ENCODE measurements at places on chromosomes 11 and 22.

- H3K27ac ChIP-seq = no peak overlapping the region
- peaks cover 40% of the 10 kb centered on the region for H3K36me3 ChIP-seq
- H3K4me1 ChIP-seq = peaks cover 11% of the 10 kb centered on the region
Observed at GRCh38 chr11:971092-971690, 45.5 kb downstream of the AP2A2 start.

GRCh38 chr11:132777067-132777975 is 755.0 kb downstream of the OPCML start:
- H3K4me1 ChIP-seq = no peaks in the 10 kb centered on the region
- no peak for DNase-seq
- no peak overlapping the region for H3K4me3 ChIP-seq
- no peak overlapping the region for H3K27ac ChIP-seq
- H3K27me3 ChIP-seq = no peaks in the 10 kb centered on the region

GRCh38 chr11:57150454-57150917 is 31.3 kb upstream of the LRRC55 start:
- no peak for DNase-seq
- H3K27ac ChIP-seq = no peak overlapping the region
- H3K4me1 ChIP-seq = no peaks in the 10 kb centered on the region
- no peaks in the 10 kb centered on the region for H3K36me3 ChIP-seq
- peaks cover 5% of the 10 kb centered on the region for H3K27me3 ChIP-seq

- H3K27ac ChIP-seq = no peak overlapping the region
- DNase-seq = no peak
- no peaks in the 10 kb centered on the region for H3K4me1 ChIP-seq
- no peaks in the 10 kb centered on the region for H3K36me3 ChIP-seq
Observed at GRCh38 chr11:68973219-68973618, 7.6 kb downstream of the MRGPRD start.

DNA sequence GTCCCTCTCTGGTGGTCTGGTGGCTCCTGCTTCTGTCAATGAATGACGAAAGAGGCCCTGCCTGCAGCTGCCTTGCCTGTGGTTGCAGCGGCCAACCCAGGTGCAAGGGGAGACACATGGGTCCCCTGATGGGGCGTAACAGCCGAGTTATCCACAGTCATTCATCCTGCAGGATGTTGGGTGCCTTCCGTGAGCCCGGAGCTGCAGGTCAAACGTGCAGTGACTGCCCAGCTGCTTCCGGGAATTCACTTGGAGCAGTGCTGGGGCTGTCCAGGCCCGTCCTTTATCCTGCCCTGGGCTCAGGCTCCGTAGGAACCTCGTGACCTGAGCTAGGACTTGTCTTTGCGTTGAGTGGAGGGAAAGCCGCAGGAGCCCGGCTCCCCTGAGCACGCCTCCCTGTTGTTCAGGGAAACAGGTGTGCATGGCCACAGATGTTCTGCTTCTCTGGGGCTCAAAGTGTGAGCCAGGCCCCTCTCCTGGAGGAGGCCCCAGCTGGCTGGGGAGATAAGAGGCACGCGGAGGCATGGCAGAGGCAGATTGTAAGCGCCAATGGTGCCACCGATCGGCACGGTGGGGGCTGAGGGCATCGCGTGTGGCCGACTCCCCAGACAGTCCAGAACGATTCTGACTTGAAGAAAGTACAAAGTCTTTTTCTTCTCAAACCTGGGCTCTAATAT is 635.4 kb downstream of the BRD1 start:
- H3K36me3 ChIP-seq = no peaks in the 10 kb centered on the region
- DNase-seq = no peak
- peaks cover 33% of the 10 kb centered on the region for H3K27me3 ChIP-seq
- no peak overlapping the region for H3K27ac ChIP-seq

- no peaks in the 10 kb centered on the region for H3K36me3 ChIP-seq
- no peaks in the 10 kb centered on the region for H3K4me1 ChIP-seq
- DNase-seq = no peak
- H3K4me3 ChIP-seq = no peak overlapping the region
- H3K27me3 ChIP-seq = peaks cover 74% of the 10 kb centered on the region
Observed at GRCh38 chr11:3201677-3202181, 16.9 kb downstream of the MRGPRG start.

- no peaks in the 10 kb centered on the region for H3K4me1 ChIP-seq
- DNase-seq = no peak
- no peaks in the 10 kb centered on the region for H3K27me3 ChIP-seq
- H3K36me3 ChIP-seq = no peaks in the 10 kb centered on the region
- H3K4me3 ChIP-seq = no peak overlapping the region
- H3K27ac ChIP-seq = no peak overlapping the region
Observed at GRCh38 chr11:78149646-78150045, 10.2 kb upstream of the ALG8 start.

DNA sequence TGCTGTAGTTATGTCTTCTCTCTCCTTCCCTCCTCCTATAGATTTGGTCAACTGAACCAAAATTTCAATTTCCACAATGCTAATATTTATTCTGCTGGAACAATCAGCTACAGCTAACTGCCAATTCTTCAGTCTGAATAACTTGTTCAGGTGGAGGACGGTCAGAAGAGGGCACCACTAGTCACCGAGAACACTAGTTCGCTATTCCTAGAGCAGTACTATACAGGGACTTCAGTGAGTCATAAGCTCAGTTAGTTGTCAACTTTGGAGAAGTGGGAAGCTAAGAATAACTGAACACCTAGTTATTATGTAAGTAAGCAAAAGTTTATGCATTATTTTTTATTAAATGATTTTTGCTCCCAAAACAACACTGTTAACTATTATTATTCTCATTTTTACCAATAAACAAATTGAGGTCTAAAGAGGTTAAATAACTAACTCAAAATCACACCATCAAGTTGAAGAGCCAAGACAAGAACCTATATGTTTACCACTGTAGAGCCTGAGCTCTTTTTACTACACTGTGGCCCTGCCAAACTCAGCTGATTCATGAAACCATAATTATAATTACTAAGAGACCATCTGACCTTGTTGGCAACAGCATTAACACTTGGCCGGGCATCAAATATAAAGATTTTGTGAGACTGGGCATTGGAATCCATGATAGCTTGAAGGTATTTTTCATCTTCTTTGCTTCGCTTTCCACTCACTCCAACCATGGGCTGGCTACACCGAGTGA is 59.0 kb downstream of the CEP57 start:
- no peak for DNase-seq
- no peaks in the 10 kb centered on the region for H3K4me1 ChIP-seq
- no peak overlapping the region for H3K4me3 ChIP-seq

DNA sequence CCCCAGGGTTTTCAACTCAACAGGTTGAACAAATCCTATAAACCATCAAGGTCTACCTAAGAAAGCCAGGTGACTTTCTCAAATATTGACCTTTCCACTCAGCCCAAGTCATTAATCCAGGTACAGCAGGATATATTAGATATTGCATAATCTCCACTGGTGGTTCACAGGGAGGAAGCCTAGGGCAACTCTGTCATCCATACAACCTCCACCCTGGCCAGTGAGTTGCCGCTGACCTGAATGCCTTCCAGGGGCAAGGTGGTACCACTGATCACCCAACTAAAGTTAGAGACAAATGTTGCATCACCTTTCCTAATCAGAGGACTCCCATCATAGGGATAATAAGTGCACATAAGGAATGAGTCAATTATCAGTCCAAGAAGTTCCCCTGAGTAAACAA is 22.9 kb downstream of the GUCD1 start:
- no peaks in the 10 kb centered on the region for H3K36me3 ChIP-seq
- H3K4me3 ChIP-seq = no peak overlapping the region
- H3K27ac ChIP-seq = no peak overlapping the region

- H3K27me3 ChIP-seq = no peaks in the 10 kb centered on the region
- no peaks in the 10 kb centered on the region for H3K4me1 ChIP-seq
- DNase-seq = no peak
- H3K36me3 ChIP-seq = peaks cover 81% of the 10 kb centered on the region
Observed at GRCh38 chr11:128790196-128790595, 76.9 kb downstream of the KCNJ1 start.

GRCh38 chr11:94450048-94450447 is 43.6 kb downstream of the MRE11 start:
- no peaks in the 10 kb centered on the region for H3K27me3 ChIP-seq
- H3K36me3 ChIP-seq = peaks cover 16% of the 10 kb centered on the region
- H3K27ac ChIP-seq = no peak overlapping the region
- no peak overlapping the region for H3K4me3 ChIP-seq

- no peak for DNase-seq
- H3K4me1 ChIP-seq = no peaks in the 10 kb centered on the region
- H3K4me3 ChIP-seq = no peak overlapping the region
- no peaks in the 10 kb centered on the region for H3K27me3 ChIP-seq
- H3K36me3 ChIP-seq = no peaks in the 10 kb centered on the region
Observed at GRCh38 chr11:34806875-34807274, 109.3 kb downstream of the APIP start.

GRCh38 chr11:101438126-101438525 is 145.7 kb downstream of the TRPC6 start:
- H3K27ac ChIP-seq = no peak overlapping the region
- no peaks in the 10 kb centered on the region for H3K4me1 ChIP-seq
- H3K27me3 ChIP-seq = no peaks in the 10 kb centered on the region
- H3K36me3 ChIP-seq = no peaks in the 10 kb centered on the region
- H3K4me3 ChIP-seq = no peak overlapping the region
- DNase-seq = no peak

DNA sequence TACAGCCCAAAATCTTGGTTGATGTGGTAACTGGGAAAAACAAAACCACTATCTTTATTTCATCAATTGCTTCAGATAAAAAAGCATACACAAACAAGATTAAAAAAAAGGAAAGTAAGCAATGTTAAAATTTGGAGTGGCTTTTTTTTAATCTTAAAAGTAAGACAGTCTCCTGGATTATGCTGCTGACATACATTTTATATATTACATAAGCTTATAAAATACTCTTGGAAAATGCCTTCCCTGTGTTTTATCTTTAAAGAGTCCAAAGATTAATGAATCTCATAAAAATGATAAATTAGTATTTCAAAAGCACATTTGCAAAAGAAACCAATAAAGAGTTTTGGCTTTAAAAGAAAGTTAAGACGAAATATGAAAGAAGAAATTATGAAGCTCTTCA is 132.7 kb downstream of the DLG2 start:
- no peaks in the 10 kb centered on the region for H3K27me3 ChIP-seq
- H3K4me1 ChIP-seq = no peaks in the 10 kb centered on the region
- DNase-seq = no peak
- no peak overlapping the region for H3K4me3 ChIP-seq
- H3K27ac ChIP-seq = no peak overlapping the region
- H3K36me3 ChIP-seq = no peaks in the 10 kb centered on the region

DNA sequence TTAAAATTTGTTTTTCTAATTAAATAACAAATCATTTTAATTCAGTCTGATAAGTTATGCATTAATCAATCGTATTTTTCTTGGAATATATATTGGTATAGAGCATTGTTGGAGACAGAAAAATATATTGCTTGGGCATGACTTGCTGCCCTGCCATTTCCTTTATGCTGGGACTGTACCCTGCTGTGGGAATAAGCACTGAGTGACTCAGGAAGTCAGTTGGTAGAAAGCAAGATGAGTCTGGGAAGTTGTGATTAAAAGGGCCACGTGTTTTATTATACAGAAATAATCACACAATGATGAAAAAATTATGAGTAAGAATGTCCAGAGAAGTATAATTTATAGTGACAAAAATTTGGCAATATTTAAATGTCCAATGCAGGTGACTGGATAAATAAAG is 139.5 kb downstream of the KIF18A start:
- no peaks in the 10 kb centered on the region for H3K27me3 ChIP-seq
- H3K27ac ChIP-seq = no peak overlapping the region
- no peak for DNase-seq
- H3K4me1 ChIP-seq = no peaks in the 10 kb centered on the region

DNA sequence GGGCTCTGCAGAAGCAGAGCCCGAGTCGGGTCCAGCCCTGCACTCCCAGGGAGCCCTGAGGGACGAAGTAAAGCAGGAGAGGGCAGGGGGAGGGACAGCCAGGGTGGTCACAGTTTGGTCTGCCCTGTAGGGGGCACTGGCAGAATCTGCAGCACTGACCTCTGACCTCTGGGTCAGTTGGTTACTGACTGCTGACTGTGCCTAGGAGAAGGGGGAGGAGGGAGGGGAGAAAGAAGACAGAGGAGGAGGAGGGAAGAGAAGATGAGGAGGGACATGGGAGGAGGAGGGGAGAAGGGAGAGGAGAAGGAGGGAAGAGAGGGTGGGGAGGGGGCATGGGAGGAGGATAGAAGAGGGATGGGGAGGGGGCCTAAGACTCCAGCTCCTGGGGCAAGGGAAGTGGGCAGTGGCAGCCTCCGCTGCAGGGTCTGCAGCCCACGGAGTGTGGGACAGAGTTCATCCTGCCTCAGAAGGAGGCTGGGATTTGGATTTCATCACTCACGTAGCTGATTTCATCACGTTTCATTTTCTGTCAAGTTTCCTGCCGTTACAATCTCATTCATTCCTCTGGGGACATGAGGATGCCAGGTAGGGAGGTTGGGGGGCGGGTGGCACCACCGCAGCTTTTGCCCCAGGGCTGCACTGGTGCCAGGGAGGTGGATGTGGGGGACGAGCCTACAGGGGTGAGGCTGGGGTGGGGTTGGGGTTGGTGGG is 55.2 kb downstream of the FLRT1 start:
- DNase-seq = no peak
- H3K27me3 ChIP-seq = peaks cover 23% of the 10 kb centered on the region
- H3K4me1 ChIP-seq = no peaks in the 10 kb centered on the region
- H3K27ac ChIP-seq = no peak overlapping the region
- H3K36me3 ChIP-seq = no peaks in the 10 kb centered on the region

- DNase-seq = no peak
- no peaks in the 10 kb centered on the region for H3K4me1 ChIP-seq
- no peaks in the 10 kb centered on the region for H3K27me3 ChIP-seq
- H3K36me3 ChIP-seq = no peaks in the 10 kb centered on the region
- no peak overlapping the region for H3K4me3 ChIP-seq
Observed at GRCh38 chr11:99952816-99953215, 734.3 kb upstream of the ARHGAP42 start.

GRCh38 chr11:90558328-90558865 is 335.5 kb upstream of the CHORDC1 start:
- H3K27ac ChIP-seq = no peak overlapping the region
- no peak for DNase-seq
- H3K36me3 ChIP-seq = no peaks in the 10 kb centered on the region
- H3K4me1 ChIP-seq = no peaks in the 10 kb centered on the region
- H3K27me3 ChIP-seq = no peaks in the 10 kb centered on the region
- no peak overlapping the region for H3K4me3 ChIP-seq

GRCh38 chr11:44559207-44559939 is 6.1 kb upstream of the CD82 start:
- H3K27me3 ChIP-seq = no peaks in the 10 kb centered on the region
- DNase-seq = no peak
- H3K4me1 ChIP-seq = peaks cover 8% of the 10 kb centered on the region
- no peaks in the 10 kb centered on the region for H3K36me3 ChIP-seq
- H3K4me3 ChIP-seq = no peak overlapping the region

GRCh38 chr22:43945632-43946383 is 9.4 kb upstream of the SAMM50 start:
- no peak overlapping the region for H3K4me3 ChIP-seq
- H3K27me3 ChIP-seq = peaks cover 21% of the 10 kb centered on the region

All from T-cell (primary cell).